CD4-positive, alpha-beta T cell treated with Interleukin-15 for 4 hours (primary cell): ENCODE measurements at places on chromosomes 12 and 14.

DNA sequence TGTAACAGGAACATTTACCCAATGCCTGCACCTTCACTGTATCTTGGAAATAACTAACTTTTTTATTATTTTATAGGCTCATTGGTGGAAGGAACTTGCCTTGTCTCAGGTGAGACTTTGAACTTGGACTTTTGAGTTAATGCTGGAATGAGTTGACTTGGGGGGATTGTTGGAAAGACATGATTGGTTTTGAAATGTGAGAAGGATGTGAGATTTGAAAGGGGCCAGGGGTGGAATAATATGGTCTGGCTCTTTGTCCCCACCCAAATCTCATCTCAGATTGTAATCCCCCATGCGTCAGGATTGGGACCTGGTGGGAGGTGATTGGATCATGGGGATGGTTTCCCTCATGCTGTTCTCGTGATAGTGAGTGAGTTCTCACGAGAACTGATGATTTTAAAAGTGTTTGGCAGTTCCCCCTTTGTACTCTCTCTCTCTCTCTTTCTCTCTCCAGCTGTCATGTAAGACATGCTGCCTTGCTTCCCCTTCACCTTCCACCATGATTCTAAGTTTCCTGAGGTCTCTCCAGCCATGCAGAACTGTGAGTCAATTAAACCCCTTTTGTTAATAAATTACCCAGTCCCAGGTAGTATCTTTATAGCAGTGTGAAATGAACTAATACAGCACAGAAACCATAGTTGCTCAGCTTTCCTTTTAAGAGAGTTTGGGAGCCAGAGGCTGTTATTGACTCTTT, 244.1 kb downstream of the BTG1 start:
- DNase-seq, result no peak

DNA sequence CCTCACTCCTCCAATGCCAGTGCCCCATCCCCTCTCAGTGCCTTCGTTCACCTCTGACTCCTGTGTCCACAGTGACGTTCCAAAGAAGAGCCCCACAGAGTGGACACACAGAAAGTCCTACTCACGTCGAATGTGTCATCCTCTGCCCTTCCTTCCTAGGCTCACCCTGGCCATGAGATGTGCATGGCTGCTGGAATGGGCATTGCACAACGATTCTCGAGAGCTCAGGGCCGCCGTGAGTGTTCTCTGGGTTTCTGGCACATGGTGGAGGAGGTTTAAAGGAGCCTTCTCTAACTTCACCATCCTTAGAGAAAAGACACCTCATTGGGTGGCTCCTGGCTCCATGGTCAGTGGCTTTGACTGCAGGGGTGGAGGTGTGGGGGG, 12.8 kb upstream of the CEP170B start:
- DNase-seq, result no peak

DNA sequence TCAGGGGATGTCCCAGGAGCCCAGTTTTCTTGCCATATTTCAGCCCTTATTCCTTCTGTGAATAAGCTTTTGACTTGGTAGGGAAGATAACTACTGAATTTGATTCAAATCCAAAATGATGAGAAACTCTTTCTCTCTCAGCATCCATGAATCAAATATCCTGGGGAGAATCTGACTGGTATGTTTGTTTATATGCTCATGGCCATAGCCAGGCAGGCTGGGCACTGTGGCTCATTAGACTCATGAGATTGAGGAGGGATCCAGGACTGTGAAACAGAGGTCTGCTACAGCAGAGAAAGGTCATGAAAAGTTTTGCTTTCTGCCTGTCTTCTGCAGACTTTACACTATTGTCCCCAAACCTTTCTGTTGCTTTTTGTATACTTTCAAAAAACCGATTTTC, 346.4 kb upstream of the ATP2B1 start:
- no peak for DNase-seq

DNA sequence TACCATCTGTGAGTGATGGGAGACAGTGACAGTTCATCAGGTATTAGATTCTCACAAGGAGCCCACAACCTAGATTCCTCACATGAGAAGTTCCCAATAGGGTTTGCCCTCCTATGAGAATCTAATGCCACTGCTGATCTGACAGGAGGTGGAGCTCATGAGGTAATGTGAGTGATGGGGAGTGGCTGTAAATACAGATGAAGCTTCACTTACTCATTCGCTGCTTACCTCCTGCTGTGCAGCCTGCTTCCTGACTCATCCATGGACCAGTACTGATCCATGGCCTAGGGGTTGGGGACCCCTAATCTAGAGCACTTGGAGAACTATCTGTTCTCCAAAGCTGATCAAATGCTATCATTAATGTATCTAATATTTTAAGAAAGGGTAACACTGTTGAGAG, 17.7 kb downstream of the CLEC2D start:
- no peak for DNase-seq

GRCh38 chr12:87812030-87812429, 217.2 kb downstream of the C12orf50 start:
- DNase-seq, result no peak

DNA sequence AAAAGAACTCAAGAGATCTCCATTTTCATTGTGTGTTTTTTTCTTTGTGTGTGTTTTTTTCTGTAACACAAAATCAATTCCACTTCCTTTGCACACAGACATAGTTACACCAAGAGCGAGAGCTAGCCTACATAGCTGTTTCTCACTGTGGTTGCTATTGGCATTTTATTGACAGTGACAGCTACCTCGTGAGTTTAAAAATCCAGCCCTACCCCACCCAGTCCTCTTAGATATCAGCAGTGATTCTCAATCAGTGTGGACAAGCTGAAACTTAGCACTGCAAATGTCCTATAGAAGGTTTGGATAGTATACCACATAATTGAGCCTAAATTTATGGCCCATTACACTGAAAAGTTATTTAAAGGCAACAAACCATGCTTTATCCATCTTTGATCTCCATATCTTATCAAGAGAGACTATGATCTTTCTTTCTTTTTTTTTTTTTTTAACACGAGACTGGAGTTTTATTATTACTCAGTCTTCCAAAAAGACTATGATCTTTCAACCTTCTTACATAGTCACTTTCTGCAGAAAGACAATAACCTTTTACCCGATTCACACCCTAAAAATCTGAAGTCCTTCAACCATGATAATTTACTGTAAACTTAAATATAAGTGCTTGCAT, 46.8 kb downstream of the ATP2B1 start:
- DNase-seq, result peak; percentile 21

DNA sequence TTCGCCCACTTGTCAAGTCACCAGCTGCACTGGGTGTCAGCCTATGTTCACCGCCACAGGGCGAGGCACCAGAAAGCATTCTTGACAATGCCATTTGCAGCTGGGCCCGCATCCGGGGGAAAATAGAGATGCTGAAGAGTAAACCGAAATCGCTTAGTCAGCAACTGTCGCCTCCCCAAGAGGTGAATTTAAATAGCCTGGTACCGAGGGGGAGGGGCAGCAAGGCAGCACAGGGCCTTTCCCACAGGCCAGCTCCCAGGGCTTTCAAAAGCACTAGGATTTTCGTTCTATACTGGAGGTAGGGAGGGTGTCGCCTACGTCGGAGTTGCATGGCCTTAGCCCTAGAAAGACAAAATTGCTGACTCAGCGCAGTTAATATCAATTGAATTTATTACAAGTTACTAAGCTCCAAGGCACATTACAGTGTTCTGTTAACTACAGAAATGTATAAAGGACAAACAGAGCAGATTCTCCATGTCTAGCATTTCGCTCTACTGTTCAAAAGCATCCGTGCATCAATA, 4.3 kb downstream of the IRF2BPL start:
- peak; percentile 75 for DNase-seq
